ENCODE measurements at places on chromosomes 5 and 9. TPM values are rescaled to one million over a fixed set of nuclear protein-coding genes. Genes with fewer than 3 reads are reported as not detected.

Gene SOX30
- not detected for total RNA-seq

Gene GLDC
- 0.72 TPM for total RNA-seq

Gene SYK
- total RNA-seq, result 12.0 TPM

Gene TXNDC15
- total RNA-seq, result 68.2 TPM

Gene ECM2
- total RNA-seq, result 70.6 TPM

Gene ENTPD8
- 0.57 TPM for total RNA-seq

Gene LCN1
- total RNA-seq, result 2.3 TPM

Gene RNF183
- 0.38 TPM for total RNA-seq

Gene CCL28
- total RNA-seq, result 0.82 TPM

Gene ZBED3
- 15.9 TPM for total RNA-seq

- H3K27me3 ChIP-seq, result no peaks in the 10 kb centered on the region
- H3K4me3 ChIP-seq, result no peak overlapping the region
- H3K36me3 ChIP-seq, result no peaks in the 10 kb centered on the region
Observed at GRCh38 chr9:4016789-4017188, 283.1 kb downstream of the GLIS3 start.

DNA sequence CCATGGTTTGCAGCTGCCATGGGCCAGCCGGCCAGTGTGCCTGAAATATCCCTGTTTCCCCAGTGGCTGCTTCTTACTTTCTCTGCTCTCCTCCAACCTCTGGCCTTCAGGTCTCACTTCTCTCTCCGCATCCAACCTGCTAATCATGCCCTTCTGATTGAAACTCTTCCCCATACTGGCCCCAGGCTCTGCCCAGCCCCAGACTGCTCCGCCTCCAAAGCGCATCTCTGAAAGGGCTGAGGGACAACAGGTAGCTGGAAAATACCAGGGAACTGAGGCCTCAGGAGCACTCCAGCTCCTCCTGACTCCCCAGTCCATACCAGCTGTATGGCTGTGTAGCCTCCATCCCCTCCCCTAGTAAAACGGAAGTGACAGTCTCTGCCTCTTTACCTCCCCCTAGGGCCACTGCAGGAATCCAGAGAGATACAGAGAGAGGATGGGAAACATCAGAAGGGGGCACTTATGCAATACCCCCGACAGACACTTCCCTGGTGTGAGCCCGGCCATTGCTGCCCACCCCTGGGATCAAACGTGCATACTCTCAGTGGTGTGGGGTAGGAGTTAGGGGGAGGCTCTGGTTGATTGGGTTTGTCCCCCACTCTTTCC, 34.2 kb downstream of the PAX5 start:
- no peaks in the 10 kb centered on the region for H3K36me3 ChIP-seq
- H3K27ac ChIP-seq, result no peak overlapping the region
- H3K27me3 ChIP-seq, result no peaks in the 10 kb centered on the region

GRCh38 chr9:77554586-77555105, 93.5 kb downstream of the GNA14 start:
- H3K4me1 ChIP-seq, result peaks cover 3% of the 10 kb centered on the region
- no peak overlapping the region for H3K4me3 ChIP-seq
- no peaks in the 10 kb centered on the region for H3K36me3 ChIP-seq
- DNase-seq, result no peak
- no peak overlapping the region for H3K27ac ChIP-seq

GRCh38 chr5:81363093-81363871, 30.7 kb downstream of the ACOT12 start:
- no peak overlapping the region for H3K4me3 ChIP-seq
- DNase-seq, result no peak
- no peaks in the 10 kb centered on the region for H3K4me1 ChIP-seq
- H3K27me3 ChIP-seq, result no peaks in the 10 kb centered on the region
- no peaks in the 10 kb centered on the region for H3K36me3 ChIP-seq

DNA sequence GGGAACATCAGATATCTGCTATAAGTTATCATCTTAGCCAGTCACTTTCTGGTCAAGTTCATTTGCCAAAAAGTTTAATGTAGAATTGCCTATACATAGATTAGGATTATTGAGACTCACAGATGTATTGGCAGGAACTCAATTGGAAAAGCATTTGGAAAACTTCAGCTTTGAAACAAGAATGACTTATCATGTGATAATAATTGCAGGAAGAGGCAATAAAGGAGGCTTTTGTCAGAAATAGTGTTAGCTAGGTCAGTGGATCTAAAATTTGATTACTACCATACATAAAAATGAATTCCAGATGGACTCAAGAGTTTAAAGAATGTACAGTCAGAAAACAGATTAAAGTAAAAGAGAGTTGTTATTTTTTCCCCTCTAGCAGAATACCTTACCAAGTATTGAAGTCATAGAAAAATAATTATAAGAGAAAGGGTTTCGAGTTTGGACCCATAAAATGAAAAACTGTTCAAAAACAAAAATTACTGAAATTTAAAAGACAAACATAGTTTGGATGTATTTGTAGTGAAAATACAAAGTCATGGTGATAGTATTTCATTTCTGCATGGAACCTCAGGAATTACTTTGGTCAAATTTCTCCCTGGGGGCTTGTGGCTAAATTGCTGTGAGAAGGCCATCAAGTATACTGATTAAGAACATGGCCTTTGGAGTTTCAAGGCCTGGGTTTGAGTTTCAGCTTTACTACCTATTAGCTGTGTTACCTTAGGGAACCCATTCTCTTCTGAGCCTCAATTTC, 159.9 kb downstream of the TMEM38B start:
- H3K4me3 ChIP-seq, result no peak overlapping the region
- H3K27me3 ChIP-seq, result no peaks in the 10 kb centered on the region
- H3K36me3 ChIP-seq, result no peaks in the 10 kb centered on the region
- no peaks in the 10 kb centered on the region for H3K4me1 ChIP-seq
- no peak for DNase-seq

DNA sequence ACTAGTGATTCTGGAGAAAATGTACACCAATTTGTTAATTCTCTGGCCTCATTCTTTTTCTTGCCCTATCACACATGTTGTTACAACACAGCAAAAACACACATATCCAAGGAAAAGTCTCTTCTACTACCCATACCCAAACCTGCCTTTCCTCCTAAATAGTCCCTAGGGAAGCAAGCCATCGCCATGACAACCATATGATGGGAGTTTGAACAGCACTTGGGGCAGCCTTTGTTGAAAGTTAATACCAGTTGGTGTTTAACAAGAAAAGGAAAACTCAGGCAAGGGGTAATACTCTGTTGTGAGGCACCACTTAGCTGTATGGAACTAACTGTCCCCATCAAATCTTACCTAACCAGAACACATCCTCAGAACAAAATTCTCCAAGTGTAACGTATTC, 1.7 kb downstream of the TRPM3 start:
- DNase-seq, result no peak
- no peak overlapping the region for H3K27ac ChIP-seq
- H3K36me3 ChIP-seq, result no peaks in the 10 kb centered on the region
- H3K4me1 ChIP-seq, result no peaks in the 10 kb centered on the region
- no peak overlapping the region for H3K4me3 ChIP-seq
- no peaks in the 10 kb centered on the region for H3K27me3 ChIP-seq

- no peak overlapping the region for H3K27ac ChIP-seq
- no peaks in the 10 kb centered on the region for H3K4me1 ChIP-seq
Observed at GRCh38 chr9:133103183-133103986, 17.7 kb downstream of the RALGDS start.

DNA sequence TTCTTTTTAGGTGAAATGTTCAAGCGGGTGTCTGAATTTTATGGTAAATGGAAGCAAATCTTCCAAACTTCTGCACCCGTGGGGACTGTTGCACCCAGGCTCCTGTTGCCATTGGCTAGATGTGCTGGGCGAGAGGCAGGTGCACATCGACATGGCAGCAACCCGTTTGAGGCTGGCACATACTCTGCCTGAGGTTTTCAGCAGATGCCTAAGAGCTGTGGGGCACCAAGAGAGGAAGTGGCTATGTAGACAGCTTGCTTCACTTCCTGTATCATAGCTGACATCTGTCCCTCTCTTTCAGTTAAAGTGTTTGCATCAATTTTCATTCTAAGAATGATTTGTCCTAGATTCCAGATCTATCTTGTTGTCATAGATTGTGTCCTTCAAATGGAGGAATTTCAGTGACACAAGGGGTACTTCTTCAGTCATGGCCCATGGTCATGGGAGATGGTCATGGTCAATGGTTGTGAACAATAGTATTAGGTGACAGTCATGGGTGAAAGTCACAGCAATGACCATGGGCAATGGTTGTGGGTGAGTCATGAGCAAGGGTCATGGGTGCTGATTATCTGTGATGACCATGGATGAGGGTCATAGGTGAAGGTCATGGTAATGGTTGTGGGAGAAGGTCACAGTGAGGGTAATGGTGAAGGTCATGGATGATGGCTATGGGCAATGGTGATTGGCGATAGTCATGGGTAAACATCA, 115.1 kb upstream of the IRX4 start:
- no peak for DNase-seq
- no peaks in the 10 kb centered on the region for H3K27me3 ChIP-seq
- H3K36me3 ChIP-seq, result no peaks in the 10 kb centered on the region
- no peak overlapping the region for H3K27ac ChIP-seq

DNA sequence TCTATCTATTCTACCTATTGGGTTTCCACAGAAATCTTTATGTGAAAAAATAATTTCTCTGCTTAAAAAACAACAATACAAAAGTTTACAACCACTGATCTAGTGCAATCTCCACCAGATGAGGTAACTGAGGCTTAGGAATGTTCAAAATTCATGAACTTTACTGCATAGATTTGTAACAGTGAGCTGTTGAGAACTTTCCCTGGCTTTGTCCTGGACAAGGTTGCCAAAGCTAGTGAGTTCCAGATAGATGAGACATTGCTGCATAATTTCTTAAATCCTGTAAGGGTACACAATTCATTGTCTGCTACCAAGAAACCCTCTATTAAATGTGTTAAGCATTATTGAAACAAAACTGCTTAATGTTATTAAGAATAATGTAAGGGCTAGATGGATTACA, 102.7 kb downstream of the OSMR start:
- no peak overlapping the region for H3K27ac ChIP-seq
- no peak for DNase-seq
- H3K4me1 ChIP-seq, result no peaks in the 10 kb centered on the region
- H3K27me3 ChIP-seq, result no peaks in the 10 kb centered on the region
- H3K36me3 ChIP-seq, result no peaks in the 10 kb centered on the region

- no peak overlapping the region for H3K27ac ChIP-seq
- H3K36me3 ChIP-seq, result no peaks in the 10 kb centered on the region
- DNase-seq, result no peak
- no peaks in the 10 kb centered on the region for H3K4me1 ChIP-seq
- H3K27me3 ChIP-seq, result no peaks in the 10 kb centered on the region
Observed at GRCh38 chr5:96517295-96517694, 84.2 kb upstream of the PCSK1 start.

DNA sequence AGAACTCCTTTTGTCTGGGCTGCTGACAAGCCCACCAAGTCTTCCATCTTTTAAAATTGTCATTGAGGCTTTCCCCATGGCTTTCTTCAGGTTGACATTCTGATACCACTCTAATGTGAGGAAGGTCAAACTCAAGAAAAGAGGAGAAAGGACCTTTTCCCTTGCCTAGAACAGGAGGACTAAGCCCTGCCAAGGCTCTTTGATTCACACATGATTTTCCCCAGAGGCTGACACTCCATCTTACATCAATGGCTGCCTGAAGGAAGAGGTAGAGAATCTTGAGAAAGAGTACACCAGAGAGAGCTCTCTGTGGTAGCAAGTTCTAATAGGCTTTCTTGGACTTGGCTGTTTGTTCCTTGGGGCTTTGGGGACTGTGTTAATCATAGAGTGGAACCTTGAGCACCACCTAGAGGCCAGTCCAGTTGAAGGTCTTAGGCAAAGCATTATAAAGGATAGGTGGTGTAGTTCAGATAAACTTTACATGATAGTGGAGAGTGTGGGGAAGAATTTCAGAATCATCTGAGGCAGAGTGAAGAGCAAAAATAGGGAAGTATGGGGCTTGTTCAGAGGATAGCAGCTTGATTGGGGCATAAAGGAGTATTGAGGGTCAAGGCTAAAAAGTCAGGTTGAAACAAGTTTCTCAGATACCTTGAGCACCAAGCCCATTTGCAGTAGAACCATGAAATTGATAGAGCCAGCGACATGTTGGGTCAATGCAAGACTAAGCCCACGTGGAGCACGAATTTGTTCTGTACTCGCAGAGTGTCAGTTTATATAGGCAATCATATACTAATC, 36.7 kb downstream of the NDFIP1 start:
- no peak overlapping the region for H3K4me3 ChIP-seq
- H3K27me3 ChIP-seq, result no peaks in the 10 kb centered on the region
- no peaks in the 10 kb centered on the region for H3K4me1 ChIP-seq
- H3K27ac ChIP-seq, result no peak overlapping the region

- H3K4me3 ChIP-seq, result no peak overlapping the region
- H3K27me3 ChIP-seq, result no peaks in the 10 kb centered on the region
- no peak overlapping the region for H3K27ac ChIP-seq
- no peak for DNase-seq
Observed at GRCh38 chr5:81269751-81270393, 31.5 kb upstream of the ZCCHC9 start.

DNA sequence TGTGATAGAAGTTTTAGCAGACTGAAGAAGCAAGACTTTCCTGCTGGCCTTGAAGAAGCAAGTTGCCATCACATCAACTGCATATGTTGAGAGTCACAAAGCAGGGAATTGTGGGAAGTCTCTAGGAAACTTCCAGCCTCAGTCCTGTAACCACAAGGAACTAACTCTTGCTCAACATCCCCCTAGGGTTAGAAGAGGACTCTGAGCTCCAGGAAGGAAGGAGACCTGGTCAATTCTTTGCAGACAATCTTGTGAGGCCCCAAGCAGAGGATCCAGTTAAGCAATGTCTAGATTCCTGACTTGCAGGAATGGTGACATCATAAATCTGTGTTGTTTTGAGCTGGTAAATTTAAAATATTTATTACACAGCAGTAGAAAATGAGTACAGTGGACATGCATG, 18.6 kb upstream of the ZNF366 start:
- no peak overlapping the region for H3K27ac ChIP-seq
- H3K4me1 ChIP-seq, result no peaks in the 10 kb centered on the region
- H3K36me3 ChIP-seq, result no peaks in the 10 kb centered on the region
- no peaks in the 10 kb centered on the region for H3K27me3 ChIP-seq

- no peaks in the 10 kb centered on the region for H3K27me3 ChIP-seq
- no peak overlapping the region for H3K27ac ChIP-seq
- no peaks in the 10 kb centered on the region for H3K4me1 ChIP-seq
- no peaks in the 10 kb centered on the region for H3K36me3 ChIP-seq
Observed at GRCh38 chr5:39451276-39451941, 26.6 kb upstream of the DAB2 start.

- H3K4me1 ChIP-seq, result no peaks in the 10 kb centered on the region
- no peak for DNase-seq
- H3K27ac ChIP-seq, result no peak overlapping the region
- no peaks in the 10 kb centered on the region for H3K27me3 ChIP-seq
Observed at GRCh38 chr5:142618130-142618523, 67.8 kb downstream of the FGF1 start.

DNA sequence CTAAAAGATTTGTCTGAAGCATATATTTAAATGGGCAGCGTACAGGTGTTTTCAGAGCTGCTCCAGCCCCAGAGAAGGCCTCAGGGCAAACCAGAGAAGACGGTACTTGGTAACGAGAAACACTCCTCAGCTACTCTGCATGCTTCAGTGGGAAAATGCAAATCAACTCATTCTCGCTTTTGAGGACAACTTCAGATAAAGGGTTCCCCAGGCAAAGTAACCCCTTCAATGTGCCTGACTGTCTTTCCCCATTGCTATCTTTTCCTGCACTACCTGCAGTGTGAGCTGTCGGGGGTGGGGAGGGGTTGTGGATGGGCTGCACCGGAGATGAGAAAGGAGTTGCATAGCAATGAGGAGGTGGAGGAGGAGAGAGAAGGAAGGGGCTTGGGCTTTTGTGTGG, 339.7 kb upstream of the CLINT1 start:
- no peaks in the 10 kb centered on the region for H3K4me1 ChIP-seq
- no peak overlapping the region for H3K4me3 ChIP-seq
- H3K27me3 ChIP-seq, result no peaks in the 10 kb centered on the region
- no peak for DNase-seq

- no peaks in the 10 kb centered on the region for H3K36me3 ChIP-seq
- no peak overlapping the region for H3K4me3 ChIP-seq
- peak; percentile 62 for DNase-seq
- H3K27me3 ChIP-seq, result no peaks in the 10 kb centered on the region
Observed at GRCh38 chr5:160175438-160176218, 53.7 kb upstream of the FABP6 start.
